ENCODE measurements at places on chromosomes 6 and 20.

- no peak for DNase-seq
These were observed 1.1 kb downstream of the SPAG4 start for GRCh38 chr20:35616465-35617396.

DNA sequence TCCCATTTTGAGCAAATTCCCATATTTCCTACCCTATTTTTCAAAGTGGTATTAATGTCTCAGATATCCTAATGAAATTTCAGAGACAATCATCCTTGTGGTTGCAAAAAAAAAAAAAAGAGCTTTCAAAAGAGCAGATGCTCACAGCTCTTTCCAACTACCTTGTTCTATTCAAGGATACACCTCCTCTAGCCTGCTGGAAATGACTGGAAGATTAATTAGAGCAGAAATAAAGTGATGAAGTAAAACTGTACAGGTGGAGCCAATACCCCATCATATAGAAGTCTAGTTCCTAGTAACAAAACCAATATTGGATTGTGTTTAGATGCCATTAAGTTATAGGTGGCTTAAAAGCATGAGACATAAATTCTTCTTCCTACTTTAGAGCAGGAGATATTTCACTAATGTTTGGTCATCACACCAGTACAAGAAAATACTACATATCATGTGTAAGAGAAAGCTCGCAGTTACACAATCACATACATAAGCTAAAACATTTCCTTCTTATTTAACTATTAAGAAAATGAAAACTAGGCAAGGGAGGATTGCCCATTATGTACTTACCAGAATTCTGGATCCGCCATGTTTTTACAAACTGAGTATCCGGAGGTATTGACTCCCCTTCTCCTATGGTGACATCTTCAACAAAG, 42.4 kb downstream of the ILRUN start:
- no peak for DNase-seq

DNA sequence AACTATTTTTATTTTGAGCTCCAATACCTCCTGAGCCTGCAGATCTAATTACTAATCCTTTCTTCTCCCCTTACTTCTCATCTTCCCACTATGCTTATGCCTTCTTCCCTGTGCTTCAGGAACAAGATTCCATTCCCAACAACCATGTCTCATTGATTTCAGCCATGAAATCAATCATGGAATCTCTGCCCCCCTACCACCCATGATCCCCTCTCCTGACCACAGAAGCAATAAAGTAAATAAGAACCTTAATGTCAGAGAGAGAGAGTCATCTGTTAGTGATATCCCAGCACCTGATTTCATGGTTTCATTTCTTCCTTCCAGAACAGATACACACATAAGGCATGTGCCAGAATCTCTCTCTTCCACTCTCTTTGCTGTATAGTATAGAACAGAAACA, 339.7 kb upstream of the KCNQ5 start:
- no peak for DNase-seq

GRCh38 chr6:39362487-39362865, 40.0 kb upstream of the KCNK16 start:
- DNase-seq = no peak

GRCh38 chr20:62193079-62194025, 10.5 kb downstream of the MTG2 start:
- no peak for DNase-seq

GRCh38 chr6:139879823-139880356, 505.4 kb upstream of the CITED2 start:
- no peak for DNase-seq

DNA sequence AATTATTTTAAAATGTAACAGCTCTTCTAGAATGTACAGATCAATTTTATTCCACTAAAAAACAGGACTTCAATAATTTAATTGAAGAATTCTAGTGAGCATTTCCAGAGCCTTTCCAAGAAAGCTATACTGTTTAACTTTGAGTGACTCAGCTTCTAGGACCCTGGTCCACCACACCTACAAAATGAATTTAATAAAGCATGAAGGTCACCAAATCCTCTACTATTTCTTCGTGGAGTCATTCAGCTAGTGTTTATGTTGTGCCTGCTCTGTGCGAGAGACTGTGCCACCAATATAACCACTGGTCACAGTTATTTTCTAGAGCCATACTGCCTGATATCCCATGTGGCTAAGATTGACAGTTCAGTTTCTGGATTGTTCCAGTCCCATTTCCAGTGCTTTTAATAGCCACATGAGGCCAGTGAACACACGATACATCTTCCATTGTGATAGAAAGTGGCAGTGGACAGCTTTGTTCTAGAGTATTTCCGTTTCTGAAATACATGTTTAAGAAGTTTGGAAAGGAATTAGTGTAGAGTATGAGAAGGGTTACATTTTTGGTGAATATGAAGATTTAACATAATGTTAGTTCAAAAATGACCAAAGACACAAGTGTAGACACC, 160.7 kb downstream of the MTHFD1L start:
- DNase-seq = no peak

GRCh38 chr6:45924763-45925342, 90.8 kb downstream of the CLIC5 start:
- DNase-seq = no peak

- no peak for DNase-seq
These were observed 1.1 kb downstream of the TCP11 start for GRCh38 chr6:35139924-35140638.

- DNase-seq = peak; percentile 68
These were observed 24.3 kb upstream of the KIAA0408 start for GRCh38 chr6:127483399-127484055.

- no peak for DNase-seq
These were observed 144.2 kb upstream of the TNFAIP3 start for GRCh38 chr6:137722749-137723272.
